ENCODE measurements at places on chromosomes 2 and 18. TPM values are rescaled to one million over a fixed set of nuclear protein-coding genes. Genes with fewer than 3 reads are reported as not detected.

The SOX11 gene
- 10.4 TPM for total RNA-seq

The ARHGEF4 gene
- total RNA-seq = 1.1 TPM

The HRH4 gene
- total RNA-seq = not detected

The SPATA3 gene
- not detected for total RNA-seq

The MAIP1 gene
- 30.6 TPM for total RNA-seq

The ZCCHC2 gene
- 6.0 TPM for total RNA-seq

The LIMS3 gene
- total RNA-seq = 0.81 TPM

The SLC5A6 gene
- 63.9 TPM for total RNA-seq

The DLGAP1 gene
- 9.1 TPM for total RNA-seq

The ARHGAP15 gene
- total RNA-seq = not detected

The PRKCE gene
- total RNA-seq = 10.1 TPM

The CNDP1 gene
- not detected for total RNA-seq

Measured in mesangial cell (primary cell).